ENCODE measurements at places on chromosomes 7 and 10.

GRCh38 chr10:6915307-6915706 is 335.2 kb upstream of the PRKCQ start:
- no peak for DNase-seq

DNA sequence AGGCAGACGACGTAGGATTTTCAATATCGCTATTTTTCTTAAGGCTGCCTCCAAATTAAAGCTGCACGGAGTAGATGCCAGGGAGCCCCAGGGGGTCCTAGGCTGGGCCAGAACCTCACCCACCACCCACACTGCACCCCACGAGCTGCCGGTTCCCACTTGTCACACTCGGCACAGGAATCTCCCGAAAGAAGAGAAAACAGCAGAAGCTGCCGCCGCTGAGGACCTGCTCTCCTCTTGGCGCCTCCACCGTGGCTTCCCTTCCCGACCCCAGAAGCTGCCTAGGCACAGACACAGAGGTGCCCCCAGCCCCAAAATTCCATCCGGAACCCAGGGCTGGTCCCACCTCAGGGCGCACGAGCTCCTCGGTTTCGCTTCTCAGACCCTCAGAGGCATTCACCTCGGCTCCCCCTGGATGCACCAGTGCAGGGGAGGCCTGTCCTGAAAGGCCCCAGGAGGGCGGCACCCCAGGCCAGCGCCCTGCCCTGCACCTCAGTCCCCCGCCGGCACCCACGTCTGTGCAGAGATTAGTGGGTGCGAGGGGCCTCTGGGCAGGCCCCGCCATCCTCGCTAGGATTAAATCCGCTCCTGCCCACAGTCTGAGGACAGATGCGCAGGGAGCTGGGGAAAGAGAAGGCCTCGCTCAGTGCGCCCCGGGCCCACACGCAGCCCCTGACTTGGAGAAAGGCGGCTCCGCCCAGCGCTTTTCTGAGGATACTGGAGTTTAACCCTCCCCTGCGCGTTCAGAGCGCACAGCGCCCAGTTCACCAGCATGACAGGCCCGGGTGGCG is 99.2 kb downstream of the PTPRN2 start:
- DNase-seq = no peak

GRCh38 chr10:91471602-91472001 is 61.5 kb downstream of the HECTD2 start:
- no peak for DNase-seq

DNA sequence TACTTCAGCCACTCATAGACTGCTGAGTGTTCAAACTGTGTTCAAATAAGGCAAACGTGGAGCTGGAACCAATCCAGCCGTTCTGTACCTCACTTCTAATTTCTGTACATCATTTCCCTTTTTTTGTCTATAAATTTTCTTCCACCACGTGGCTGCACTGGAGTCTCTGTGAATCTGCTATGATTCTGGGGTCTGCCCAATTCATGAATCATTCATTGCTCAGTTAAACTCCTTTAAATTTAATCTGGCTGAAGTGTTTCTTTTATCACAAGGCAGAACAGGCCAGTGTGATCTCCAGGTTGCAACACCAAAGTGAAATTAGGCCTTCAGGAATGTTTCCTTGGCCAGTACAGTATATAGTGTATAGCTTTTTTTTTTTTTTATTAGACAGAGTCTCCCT is 53.5 kb downstream of the DNAJC12 start:
- peak; percentile 42 for DNase-seq

DNA sequence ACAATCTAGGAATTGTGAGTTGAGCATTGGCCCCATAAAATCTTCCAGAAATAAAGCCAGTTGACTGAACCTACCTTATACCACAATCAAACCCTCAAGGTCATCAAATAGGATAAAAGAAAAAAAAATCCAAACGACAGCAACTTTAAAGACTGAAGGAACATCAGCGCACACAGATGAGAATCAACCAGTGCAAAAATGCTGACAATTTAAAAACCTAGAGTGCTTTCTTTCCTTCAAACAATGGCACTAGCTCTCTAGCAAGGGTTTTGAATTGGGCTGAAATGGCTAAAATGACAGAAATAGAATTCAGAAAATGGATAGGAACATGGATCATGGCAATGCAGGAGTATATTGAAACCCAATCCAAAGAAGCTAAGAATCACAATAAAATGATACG is 16.1 kb upstream of the POT1 start:
- no peak for DNase-seq

DNA sequence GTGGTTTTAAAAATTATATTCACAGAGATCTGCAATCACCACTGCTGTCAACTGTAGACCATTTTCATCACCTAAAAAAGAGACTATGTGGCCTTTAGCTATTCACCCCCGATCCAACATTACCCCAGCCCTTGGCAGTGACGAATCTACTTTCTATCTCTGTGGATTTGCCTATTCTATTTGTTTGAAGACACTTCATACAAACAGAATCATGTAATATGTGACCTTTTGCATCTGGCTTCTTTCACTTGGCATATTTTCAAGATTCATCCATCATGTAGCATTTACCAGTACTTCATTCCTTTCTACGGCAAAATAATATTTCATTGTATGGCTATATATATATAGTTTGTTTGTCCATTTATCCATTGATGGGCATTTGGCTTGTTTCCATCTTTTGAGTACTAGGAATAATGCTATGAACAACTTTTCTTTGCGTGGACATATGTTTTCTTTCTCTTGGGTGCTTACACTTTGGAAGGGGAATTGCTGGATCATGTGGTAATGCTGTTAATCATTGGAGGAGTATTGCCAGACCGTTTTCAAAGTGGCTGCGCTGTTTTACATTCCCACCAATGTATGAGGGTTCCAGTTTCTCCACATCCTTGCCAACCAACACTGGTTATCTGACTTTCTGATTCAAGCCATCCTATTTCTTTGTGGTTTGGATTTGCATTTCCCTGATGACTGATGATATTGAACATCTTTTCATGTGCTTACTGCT is 22.3 kb downstream of the ADAMTS14 start:
- no peak for DNase-seq

DNA sequence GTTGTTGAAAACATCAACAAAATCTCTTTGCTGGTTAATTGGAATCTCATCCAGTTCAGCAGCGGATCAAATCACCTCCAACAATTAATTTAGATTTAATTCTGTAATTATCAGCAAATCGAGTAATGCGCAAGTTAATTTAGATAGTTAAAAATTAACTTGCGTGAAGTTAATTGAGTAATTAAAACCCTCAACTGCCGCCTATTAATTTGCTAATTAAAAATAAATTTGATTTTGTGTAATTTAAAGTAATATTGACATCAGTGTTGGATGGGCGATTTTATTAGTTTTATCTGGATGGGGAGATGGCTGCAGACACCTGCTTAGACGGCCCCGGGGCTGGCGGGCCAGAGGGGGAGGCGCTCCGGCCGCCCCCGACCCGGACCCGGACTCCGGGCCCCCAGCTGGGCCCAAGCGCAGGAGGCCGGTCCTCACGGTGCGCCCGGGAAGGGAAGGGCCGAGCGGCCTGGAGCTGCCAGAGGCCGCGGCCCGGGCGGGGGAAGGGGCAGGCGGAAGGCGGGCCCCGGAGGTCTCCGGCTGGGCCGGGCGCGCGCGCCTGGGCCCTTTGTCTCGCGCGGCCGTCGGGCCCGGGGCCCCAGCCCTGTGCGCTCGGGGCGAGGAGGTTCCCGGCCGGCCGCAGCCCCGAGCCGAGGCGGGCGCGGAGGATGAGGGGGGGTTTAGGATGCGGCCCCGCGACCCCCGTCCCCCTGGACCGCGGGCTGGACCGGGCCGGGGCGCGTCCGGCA is 3.3 kb upstream of the UNCX start:
- no peak for DNase-seq

GRCh38 chr10:115945701-115946445 is 327.1 kb downstream of the GFRA1 start:
- no peak for DNase-seq

GRCh38 chr10:64365663-64366062 is 844.5 kb downstream of the REEP3 start:
- no peak for DNase-seq

DNA sequence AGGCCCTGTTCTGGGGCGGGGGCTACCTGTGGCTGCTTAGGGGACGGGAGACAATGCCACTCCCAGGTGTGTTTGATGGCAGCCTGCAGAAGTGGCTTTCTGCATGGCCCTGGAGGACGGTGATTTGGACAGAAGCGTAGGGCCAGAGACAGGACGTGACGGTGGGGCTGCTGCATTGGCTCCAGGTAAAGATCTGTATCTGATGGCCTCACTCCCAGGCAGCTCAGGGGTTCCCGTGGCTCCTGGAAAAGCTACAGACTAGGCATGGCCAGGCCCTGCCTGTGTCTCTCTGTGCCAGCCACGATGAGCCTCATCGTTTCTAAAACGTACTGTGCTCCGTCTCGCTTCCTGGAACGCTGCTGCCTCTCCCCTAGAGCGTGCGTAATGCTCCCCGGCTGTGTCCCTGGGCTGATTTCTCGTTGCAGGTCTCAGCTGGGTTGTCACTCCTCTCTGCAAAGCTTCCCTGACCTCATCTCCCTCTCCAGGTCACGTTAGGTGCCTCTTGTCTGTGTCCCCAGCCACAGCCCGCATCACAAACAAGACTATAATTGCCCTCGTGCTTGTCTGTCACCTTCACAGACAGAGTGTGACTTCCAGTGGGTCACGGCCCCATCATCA is 12.6 kb downstream of the GTF2IRD1 start:
- no peak for DNase-seq

DNA sequence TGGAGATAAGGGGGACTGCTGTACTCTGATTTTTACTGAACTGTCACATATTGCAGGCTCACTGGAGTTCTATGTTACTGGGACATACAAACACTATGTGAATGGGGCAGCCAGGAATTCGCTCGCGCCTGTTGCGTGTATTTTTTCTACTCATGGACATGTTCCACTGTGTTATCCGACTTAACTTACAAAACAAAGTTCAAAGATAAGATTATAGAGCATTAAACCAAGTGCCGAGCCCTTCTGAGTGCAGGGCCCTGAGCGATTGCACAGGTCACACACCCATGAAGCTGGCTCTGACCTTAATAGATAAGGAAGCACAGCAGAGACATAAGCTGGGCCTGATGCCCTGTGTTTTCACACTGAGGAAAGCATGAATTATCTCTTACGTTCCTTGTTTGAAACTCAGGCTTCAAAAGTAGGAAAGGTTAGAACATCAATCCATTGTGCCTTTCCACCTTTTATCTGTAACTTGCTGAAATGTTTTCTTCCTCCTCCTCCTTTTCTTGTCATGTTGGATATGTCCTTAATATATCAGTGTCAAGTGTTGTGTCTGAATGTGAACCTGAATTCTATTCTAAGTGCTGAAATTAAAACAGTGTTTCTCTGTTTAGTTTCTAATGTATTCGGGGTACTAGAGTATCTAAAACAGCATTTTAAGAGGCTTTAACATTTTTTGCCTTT is 273.8 kb downstream of the AUTS2 start:
- no peak for DNase-seq

DNA sequence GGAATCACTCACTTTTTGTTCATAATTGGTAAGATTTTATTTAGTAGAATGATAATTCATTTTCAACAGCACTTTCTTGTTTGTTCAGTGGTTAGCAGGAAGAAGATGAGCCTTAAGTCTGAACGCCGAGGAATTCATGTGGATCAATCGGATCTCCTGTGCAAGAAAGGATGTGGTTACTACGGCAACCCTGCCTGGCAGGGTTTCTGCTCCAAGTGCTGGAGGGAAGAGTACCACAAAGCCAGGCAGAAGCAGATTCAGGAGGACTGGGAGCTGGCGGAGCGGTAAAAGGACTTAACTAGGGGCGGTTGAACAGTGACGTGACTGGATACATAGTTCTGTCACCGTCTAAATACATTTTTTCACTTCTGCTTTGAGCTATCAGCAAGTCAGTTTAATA is 31.3 kb downstream of the RABGEF1 start:
- no peak for DNase-seq

GRCh38 chr7:3446786-3447185 is 145.7 kb downstream of the SDK1 start:
- no peak for DNase-seq

DNA sequence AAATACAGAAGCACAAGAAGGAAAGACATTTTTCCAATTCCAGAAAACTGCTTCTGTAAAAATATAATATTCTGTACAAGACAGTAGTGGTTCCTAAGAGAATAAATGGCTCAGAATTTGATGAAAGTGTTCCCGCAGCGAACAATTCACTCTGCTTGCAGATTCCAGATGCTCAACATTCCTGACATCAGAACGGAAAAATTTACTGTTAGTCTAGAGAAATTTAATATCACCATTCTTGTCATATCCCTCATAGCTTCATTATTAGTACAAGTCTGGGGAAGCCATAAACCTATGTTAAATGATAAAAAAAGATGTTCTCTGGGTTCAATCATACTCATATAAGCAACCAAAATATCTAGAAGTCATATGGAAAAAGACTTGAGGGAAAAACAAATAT is 83.6 kb downstream of the MPP7 start:
- no peak for DNase-seq

DNA sequence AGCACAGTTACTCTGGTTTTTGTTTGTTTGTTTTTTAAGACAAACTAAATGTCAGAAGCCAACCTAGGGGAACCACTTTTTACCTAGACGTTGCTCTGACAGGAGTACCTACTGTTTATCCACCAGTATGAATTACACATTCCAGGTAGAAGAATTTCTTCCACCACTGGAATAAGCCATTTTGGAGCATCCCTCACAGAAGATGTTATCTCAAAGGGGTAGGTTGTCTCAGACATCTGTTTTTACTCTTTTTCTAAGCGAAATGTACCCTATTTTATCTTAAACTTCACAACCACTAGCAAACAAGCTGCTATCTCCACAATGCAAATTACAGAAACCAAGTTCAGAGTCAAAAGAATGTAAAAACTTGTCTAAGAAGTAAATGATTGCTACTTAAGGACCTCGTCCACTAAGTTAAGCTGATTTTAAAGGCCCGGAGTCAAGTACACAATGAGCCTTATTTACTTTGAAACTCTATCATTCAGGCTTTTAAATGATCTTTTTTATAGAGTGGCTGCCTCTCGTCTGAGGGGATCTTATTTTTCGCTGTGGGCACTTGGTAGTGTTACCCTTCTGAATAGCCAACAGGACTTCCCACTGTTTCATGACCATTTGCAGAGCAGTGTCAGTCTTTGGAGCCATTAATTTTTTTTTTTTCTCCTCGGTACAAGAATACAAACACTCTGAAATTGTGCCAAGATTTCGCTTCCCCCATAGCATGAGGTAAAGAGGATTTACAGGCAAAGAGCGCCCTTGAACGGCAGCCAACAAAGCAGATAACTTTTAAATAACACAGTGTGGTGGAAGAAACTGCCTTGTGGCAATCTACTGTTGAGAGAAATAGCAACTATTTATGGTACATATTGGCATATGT is 15.7 kb upstream of the ARMC3 start:
- DNase-seq = no peak

Data from inflammatory macrophage (primary cell).